ENCODE measurements at places on chromosomes 5 and 9.

GRCh38 chr5:104345222-104346016, 782.8 kb upstream of the NUDT12 start:
- no peak for DNase-seq

- no peak for DNase-seq
Observed at GRCh38 chr5:119385136-119385535, 29.3 kb downstream of the TNFAIP8 start.

- no peak for DNase-seq
Observed at GRCh38 chr5:135454946-135455345, 2.8 kb upstream of the TIFAB start.

DNA sequence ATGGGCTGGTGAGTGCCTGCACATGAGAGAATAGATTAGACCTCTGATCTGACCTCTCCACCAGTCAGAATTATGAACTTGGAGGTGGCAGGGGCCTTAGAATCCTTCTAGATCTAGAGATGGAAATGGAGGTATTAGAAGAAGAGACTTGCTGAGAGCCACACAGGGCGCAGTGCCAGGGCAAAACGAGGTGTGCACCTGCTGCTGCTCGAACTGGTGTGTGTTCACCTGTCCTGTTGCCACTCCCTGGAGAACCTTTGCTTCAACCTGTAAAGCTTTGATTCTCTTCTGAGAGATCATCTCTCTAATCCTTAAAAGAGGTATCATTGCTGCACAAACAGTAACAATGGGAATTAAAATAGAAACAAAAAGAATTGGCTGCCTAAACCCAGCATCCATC, 24.9 kb downstream of the FRMPD1 start:
- no peak for DNase-seq

DNA sequence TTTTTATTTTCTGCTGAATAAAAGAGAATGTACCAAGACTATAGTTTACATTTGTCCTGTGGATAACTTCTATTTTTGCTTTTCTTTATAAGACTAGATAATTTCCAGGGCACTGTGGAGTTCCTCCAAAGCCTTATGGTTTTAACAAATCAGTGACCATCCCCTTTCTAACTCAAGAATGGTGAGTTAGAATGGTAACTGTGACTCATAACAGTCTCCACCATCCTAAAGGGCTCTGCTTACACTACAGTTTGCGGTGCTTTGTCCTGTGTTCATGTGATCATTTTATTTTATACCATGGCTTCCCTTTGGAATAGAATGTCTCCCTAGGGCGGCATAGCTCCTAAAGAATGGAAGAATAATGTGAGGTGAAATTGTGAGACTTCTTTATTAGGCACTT, 30.2 kb downstream of the WDR36 start:
- DNase-seq: no peak

- no peak for DNase-seq
Observed at GRCh38 chr9:73906671-73907070, 590.5 kb upstream of the RORB start.

- DNase-seq: no peak
Observed at GRCh38 chr5:53035868-53036381, 46.8 kb downstream of the ITGA2 start.

DNA sequence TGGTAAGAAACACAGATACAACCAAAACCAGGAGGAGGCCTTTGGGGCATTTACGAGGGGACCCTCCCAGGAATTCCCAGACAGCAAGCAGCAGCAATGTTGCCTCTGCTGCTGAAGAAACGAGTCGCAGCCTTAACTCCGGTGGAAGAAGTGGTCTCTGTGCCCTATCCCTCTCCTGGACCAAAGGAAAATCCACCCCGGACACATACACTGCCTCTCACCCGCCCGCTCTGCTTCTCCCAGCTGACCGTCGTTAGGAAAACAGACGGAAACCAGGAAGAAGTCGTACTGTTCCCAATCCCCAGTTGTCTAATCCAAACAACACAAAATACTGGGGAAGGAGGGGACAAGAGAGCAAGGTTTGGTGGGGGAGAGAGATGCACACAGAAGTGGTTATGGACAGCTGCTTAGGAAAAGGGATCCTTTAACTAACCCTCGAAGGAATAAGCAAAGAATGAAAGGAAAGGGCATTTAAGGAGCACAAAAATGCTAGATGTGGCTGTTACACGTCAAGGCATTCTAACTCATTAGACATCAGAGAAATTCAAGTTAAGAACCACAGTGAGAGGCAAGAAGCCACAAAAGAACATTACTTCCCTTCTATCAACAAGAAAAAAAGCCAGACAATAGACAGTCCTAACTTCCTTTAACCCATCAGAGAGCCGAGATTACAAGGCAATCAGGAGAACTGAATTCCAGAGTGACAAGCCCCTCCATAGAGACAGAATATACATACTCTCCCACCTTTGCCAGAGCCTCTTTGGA, 71.9 kb downstream of the ACTL7B start:
- DNase-seq: no peak

GRCh38 chr5:8034852-8035251, 165.9 kb downstream of the MTRR start:
- DNase-seq: no peak

GRCh38 chr9:3480353-3480655, 45.5 kb downstream of the RFX3 start:
- no peak for DNase-seq

- DNase-seq: no peak
Observed at GRCh38 chr5:178347956-178348355, 115.4 kb upstream of the PHYKPL start.

DNA sequence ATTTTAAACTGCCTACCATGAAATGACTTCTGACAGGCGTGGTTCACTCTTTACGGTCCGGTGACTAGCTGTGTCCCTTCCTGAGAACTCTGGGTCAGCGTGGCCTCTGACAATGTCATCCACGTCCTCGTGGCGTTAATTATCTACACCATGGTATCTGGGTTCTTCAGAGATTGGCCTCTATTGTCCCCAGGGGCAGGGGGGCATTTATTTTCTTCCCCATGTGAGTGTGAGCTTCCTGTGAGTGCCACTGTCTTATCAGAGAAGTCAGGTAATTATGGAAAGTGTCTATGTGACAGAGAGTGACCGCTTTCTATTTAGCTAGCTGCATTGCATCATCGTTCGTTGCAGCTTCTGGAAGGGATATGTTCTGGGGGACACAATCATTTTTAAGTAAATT, 77.2 kb downstream of the FBXL7 start:
- no peak for DNase-seq

- DNase-seq: no peak
Observed at GRCh38 chr9:121704281-121704680, 52.8 kb downstream of the DAB2IP start.

GRCh38 chr5:156295431-156295830, 31.5 kb upstream of the SGCD start:
- no peak for DNase-seq

GRCh38 chr5:148875205-148875875, 48.9 kb downstream of the ADRB2 start:
- no peak for DNase-seq

- no peak for DNase-seq
Observed at GRCh38 chr9:76944011-76944410, 38.1 kb upstream of the PRUNE2 start.

GRCh38 chr5:66122379-66123034, 21.6 kb upstream of the SREK1 start:
- no peak for DNase-seq

DNA sequence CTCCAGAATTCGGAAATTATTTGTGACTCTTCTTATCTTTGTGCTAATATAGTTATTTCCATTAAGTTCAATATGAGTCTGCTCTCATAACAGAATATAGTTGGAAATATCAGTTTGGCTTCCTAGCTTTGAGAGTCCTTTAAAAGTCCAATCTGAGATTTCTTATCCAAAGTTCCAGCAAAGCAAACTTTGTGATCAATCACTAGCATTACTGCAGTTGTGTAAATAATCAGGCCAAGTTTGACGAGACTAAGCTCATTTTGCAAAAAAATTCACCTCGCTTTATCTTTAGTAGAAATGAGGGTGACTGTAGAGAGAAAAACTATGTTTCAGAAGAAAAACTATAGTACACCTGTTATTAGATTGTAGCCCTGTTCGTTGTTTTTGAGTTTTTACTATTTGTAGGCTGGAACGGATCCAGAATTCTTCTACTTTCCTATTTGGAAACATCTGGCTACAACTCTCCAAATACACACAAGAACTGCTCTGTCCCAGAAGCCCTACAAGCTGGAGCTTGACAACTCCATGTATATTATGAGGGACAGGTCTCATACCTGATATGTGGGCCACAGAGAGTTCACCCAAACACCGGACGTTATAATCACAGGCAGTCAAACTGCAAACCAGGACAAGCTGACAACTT, 47.8 kb downstream of the RAPGEF1 start:
- DNase-seq: no peak

DNA sequence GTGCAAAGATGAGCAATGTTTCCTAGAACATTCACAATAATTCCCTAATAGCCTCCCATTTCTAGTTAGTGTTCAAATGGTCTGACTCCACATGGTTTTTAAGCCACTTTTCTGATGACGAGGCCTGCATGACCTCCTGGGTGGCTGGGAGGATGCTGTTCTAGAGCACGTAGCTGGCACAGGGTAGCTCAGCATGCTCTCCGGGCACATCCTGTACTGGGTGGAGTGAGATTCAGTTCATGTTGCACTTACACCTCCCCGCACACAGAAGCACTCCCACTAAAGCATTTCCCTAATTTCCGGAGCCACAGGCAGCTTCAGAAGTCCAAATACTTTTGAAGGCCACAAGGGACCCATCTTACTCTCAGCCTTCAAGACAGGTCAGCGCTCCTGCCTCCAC, 159.8 kb upstream of the LHFPL2 start:
- no peak for DNase-seq

- no peak for DNase-seq
Observed at GRCh38 chr5:137335493-137335892, 163.6 kb downstream of the SPOCK1 start.

DNA sequence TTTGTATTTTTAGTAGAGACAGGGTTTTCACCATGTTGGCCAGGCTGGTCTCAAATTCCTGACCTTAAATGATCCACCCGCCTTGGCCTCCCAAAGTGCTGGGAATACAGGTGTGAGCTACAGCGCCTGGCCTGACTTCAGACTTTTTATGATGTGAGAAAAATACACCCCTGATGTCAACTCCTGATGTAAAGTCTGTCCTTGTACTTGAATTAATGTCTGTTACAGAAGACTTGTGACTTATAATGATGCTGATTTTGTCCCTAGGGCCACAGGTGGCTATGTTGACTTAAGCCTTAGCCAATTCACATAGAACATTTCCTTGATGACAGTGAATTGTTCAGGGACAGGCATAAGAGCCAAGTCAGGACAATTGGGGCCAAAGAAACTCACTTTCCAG, 42.5 kb upstream of the MELK start:
- no peak for DNase-seq

DNA sequence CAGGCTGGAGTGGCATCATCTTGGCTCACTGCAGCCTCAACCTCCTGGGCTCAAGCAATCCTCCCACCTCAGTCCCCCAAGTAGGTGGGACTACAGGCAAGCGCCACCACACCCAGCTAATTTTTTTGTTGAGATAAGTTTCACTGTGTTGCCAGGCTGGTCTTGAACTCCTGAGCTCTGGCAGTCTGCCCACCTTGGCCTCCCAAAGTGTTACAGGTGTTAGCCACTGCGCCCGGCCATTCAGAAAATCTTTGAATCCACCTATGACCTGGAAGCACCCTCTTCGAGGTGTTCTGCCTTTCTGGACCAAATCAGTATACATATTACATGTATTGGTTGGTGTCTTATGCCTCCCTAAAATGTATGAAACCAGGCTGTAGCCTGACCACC, 61.4 kb downstream of the KIAA1958 start:
- no peak for DNase-seq

- DNase-seq: no peak
Observed at GRCh38 chr5:109324351-109324750, 85.4 kb downstream of the PJA2 start.

GRCh38 chr5:94969174-94969573, 315.7 kb downstream of the MCTP1 start:
- DNase-seq: no peak

DNA sequence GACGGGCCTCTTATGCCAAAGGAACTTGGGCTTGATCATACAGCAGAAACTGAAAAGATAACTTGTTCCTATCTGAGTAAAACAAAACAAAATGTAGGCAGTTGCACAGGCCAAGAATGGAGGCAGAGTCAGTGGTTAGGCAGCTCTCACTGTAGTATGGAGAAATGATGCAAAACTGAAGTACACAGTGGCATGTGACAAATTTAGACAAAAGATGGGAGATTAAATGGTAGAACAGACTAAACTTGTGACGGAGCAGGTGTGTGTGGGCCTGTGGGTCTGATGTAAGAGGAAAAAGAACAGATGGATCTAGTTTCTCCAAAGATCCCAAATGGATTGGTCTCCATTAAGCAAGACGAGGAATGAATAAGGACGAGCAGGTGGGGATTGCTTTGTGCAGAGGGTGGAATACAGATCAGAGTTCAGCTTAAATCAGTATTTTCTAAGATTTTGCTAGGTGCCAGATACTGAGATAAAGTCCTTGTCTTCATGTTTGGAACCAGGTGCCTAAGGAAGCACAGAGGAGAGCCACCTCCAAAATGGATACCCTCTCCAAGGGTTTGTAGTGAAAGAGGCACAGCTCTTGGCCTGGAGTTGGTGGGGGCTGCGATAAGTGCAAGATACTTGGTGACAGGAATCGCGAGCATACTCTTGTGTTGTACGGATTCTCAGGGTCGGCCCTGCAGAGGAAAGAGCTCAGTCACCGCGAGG, 722 bp upstream of the DCP2 start:
- DNase-seq: no peak

- no peak for DNase-seq
Observed at GRCh38 chr5:38515646-38516045, 40.8 kb downstream of the LIFR start.

DNA sequence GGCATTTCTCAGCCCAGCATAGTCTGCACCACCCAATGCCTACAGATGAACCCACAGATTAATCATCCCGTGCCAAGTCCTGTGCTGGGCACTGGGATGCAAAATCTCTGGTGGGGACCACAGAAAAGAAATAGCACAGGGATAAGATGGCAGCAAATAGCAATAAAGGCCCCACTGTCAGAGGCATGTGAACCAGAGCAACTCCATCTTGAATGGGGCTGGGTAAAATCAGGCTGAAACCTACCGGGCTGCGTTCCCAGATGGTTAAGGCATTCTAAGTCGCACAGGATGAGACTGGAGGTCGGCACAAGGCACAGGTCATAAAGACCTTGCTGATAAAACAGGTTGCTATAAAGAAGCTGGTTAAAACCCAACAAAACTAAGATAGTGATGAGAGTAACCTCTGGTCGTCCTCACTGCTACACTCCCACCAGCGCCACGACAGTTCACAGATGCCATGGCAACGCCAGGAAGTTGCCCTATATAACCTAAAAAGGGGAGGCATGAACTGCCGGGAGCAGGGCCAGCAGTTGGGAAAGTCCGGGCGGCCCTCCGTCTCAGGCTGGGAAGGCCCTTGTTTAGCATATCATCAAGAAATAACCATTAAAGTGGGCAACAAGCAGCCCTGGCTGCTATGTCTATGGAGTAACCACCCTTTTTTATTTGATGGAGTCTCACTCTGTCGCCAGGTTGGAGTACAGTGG, 65.2 kb downstream of the C9orf50 start:
- no peak for DNase-seq

Measured in activated CD8-positive, alpha-beta memory T cell treated with anti-CD3 and anti-CD28 coated beads, Interleukin-2, amount 10 ng/mL, durations not matched to agents 7 days and 5 days (primary cell).